Stimulated activated CD8-positive, alpha-beta memory T cell treated with anti-CD3 and anti-CD28 coated beads, Interleukin-4, amount 100 ng/mL, for 48 hours (primary cell): ENCODE measurements at places on chromosomes 2 and 18.
A peak's percentile ranks its signal among the peaks of the same experiment; 100 is the strongest.

- DNase-seq = no peak
Observed at GRCh38 chr2:232503809-232504323, 16.2 kb upstream of the ECEL1 start.

DNA sequence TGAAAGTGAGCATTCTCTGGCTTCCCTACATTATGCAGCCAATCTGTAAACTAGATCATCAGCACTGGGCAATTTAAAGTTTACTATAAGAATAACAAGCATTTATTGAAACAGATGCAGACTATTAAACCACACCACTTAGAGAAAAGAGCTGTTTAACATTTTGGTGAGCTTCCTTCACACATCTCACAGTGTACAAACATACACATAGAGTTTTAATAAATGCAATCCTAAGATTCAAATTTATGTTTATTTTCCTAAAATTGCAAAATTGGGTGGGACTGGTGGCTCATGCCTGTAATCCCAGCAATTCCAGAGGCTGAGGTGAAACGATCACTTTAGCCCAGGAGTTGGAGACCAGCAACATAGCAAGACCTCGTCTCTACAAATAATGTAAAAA is 199.3 kb downstream of the SH3BP4 start:
- DNase-seq = no peak

- peak; percentile 72 for DNase-seq
Observed at GRCh38 chr2:230942920-230943896, 18.2 kb upstream of the GPR55 start.

- DNase-seq = no peak
Observed at GRCh38 chr2:204239411-204240165, 303.0 kb downstream of the ICOS start.

- DNase-seq = no peak
Observed at GRCh38 chr18:75346671-75347070, 80.8 kb downstream of the SMIM21 start.

- no peak for DNase-seq
Observed at GRCh38 chr2:200337621-200338020, 31.1 kb downstream of the SPATS2L start.

DNA sequence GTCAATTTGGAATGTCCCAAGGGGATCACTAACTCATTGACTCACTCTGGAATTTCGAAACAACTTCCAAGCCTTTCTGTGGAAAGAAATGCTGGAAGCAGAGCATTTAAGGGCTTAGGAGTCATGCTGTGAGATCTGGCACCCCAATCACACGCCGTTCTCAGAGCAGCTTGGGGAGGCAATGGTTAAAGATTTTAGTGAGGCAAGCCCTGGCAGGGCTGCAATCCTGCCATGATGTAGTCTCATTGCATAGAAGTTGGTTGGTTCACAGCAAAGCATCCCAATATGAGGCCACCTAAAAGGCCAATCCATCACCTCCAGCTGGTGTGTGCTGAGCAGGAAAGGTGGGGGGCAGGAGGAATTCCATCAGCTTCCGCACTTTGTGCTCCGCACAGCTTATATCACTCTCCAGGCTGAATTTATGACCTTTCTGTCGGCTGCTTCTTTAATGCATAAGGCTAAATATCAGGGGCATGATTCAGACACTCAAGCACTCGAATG is 1043.9 kb upstream of the POU3F3 start:
- no peak for DNase-seq

DNA sequence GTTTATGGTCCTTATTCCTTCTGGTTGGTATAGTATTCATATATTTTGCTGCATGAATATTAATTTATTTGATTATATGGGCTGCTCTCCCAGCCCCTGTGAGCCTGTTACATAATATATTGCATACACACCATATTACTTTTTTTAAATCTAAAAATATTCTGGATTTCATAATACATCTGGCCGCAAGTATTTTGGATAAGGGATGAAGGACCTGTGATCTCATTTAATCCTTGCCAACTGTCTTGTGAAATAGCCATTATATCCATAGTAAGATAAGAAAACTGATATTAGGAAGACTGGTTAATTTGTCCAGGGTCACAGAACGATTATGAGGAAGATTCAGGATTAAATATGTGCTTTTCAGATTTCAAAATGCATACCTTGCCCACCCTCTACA is 433.6 kb downstream of the LPIN1 start:
- no peak for DNase-seq

GRCh38 chr2:232927793-232928550 is 57.9 kb downstream of the SNORC start:
- no peak for DNase-seq

DNA sequence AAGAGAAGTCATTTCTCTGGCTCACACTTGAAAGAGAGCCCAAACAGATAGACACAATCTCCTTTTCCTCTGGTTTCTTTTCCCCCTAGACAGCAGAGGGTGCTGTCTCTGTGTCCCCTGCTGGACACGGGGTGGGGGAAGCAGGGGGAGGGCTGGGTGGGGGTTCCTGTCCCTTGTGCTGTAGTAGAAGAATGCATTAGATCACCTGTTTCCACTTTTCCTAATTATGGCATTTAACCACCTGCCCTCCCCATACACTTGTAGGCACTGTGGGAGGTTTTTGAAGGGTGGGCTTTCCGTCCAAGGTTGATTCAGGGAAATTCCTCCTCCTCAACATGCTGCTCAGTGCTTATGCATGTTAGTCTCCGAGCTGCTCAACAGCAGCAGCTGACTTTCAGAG is 206.2 kb upstream of the EPAS1 start:
- DNase-seq = no peak

DNA sequence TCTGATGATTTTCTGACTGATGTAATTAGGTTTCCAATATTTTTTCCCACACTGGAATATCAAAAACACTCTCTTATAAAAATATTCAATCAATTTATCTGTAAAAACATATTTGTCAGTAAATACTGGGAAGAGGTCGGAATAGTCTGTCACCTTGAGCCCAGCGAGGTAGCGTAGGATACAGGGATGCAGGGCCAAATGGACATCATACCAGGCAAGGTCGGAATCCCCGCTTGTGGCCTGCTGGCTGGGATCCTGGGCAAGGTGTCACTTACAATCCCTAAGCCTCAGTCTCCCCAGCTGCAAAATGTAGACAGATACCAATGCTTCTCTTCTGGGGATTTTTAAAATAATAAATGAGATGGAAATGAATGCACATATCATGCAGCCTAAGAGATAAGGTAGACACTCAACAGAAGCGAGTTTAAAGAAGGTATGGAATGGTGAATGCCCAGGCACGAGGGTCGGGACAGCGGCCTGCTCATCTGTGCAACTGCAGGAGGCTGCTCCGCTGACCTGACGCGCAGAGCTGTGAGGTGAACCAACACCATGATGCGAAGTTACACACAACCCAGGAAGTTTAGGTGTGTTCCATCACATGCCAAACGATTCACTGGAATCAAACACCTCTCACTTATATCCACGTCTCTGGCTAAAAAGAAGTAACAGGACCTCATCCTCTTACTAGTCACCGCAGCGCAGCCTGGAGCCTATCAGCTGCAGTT is 98.2 kb downstream of the EIPR1 start:
- DNase-seq = no peak

GRCh38 chr2:190121305-190121704 is 58.8 kb upstream of the MSTN start:
- DNase-seq = no peak

- DNase-seq = no peak
Observed at GRCh38 chr2:227862741-227863588, 8.5 kb upstream of the DAW1 start.

DNA sequence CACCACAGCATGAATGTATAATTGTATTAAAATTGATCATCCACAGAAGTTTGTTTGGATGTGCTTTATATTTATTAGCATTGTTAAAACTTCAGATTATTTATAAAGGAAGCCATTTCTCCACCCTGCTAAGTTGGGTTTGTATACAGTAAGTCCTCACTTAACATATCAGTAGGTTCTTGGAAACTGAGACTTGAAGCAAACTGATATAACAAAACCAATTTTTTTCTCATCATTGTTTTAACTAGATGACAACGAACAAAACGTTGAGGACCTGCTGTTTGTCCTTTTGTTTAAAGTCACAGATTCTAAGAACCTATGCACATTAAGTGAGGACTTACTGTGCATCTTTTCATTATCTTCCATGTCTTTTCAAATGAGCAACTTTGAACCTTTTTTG is 17.1 kb downstream of the C2orf69 start:
- DNase-seq = no peak

DNA sequence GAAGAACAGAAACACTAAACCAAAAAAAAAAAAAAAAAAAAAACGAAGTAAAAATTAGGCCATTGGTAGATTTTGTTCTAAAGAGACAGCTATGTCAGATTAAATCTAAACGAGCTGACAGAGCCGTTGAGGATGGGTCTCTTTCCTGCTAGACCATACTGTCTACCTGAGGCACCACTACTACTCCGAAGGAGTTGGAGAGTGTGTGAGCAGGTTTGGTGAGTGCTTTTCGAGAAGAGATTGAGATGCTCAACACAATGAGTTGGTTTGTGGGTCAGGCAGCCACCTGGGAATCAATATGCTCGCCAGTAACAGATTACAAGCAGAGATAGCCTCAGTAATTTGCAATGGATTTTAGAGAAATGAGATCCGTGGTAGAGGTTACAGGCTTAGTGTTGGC is 281.5 kb upstream of the EPAS1 start:
- no peak for DNase-seq

DNA sequence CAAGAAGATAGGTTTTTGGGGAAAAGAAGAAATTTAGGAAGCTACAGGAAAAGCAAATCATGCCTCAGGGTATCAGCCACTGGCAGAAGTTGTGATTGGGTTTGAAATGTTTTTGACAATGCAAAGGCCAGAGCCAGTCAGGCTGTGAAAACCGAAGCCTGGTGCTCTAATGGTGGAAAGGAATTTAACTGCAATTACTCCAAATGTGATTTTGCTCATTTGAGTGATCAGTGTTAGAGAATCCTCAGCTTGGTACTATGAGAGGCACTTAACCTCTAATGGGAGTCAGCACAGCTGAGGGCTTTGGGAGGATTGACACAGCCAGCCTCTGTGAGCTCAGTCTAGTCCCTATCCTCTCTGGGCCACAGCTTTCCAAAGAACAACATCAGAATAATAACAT is 176.5 kb downstream of the LRRTM1 start:
- DNase-seq = no peak

- no peak for DNase-seq
Observed at GRCh38 chr2:236876642-236877041, 209.0 kb upstream of the COPS8 start.

- no peak for DNase-seq
Observed at GRCh38 chr2:164688896-164689419, 67.7 kb upstream of the GRB14 start.

DNA sequence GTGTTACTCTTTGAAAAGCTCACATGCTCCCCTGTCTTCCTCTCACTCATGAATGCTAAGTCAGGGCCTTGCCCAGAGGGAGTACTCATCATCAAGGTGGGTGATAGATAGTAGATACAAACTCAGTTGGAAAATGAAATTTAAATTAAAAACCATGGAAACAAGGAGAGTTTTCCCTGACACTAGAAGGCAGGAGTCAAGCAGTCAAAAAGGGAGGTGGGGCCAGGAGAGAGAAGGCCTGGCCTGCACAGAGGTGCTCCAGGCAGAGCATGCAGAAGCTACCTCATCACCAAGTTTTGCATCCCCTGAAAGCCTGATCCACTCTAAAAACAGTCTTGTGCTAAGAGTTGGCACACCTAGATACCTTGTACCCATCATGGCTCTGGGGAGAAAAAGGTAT is 143.7 kb downstream of the MYO5B start:
- DNase-seq = no peak

DNA sequence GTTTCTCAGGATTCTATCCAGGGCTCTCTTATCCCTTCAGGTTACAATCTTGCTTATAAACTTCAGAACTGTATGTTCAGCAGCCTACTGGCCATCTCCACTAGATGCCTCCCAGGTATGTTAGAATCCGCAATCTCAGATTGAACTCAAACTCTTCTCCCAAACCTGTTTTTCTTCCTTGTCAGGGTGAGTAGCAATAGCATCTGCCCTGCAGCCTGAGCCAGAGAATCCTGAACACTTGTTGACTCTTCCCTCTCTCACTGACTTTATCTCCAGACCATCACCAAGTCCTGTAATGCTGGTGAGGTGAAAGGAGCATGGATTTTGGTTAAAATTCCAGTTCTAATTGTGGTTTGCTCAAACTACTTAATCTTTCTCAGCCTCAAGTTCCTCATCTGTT is 82.6 kb upstream of the ALPP start:
- no peak for DNase-seq

GRCh38 chr2:207505728-207506127 is 24.0 kb upstream of the CREB1 start:
- DNase-seq = peak; percentile 50

DNA sequence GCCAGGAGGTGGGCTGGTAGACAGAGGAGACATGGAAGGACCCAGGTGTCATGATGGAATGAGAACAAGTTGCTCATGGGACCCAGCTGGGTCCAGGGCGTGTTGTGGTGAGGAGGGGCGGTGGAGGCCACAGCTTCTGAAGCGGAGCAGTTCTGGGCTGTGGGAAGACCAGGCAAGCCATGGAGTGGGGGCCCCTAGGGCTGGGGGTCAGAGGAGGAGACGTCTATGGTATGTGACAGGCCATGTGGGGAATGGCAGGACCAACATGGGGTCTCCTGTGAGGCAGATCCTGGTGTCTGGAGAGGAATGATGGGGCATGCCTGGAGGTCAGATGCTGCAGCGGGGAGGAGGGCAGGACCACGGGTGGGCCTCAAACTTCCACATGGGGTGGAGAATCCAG is 16.9 kb downstream of the MYO7B start:
- DNase-seq = no peak

- DNase-seq = no peak
Observed at GRCh38 chr2:195003881-195004471, 653.0 kb upstream of the SLC39A10 start.

DNA sequence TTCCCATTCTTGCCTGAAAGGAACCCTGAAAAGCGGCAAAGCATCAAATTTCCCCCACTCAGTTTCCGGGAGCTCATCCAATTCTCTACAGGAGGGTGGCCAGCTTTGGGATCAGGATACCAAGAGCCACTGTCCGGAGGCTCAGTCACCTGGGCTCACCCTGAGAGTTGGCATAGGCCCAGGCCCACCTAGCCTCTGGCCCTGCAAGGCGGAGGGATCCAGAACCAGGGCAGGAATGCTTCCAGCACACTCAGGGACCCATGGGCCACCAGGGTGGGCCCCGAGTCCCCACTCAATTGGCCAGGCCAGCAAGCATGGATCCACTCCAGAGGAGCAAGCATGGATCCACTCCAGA is 432.9 kb upstream of the MYT1L start:
- no peak for DNase-seq

GRCh38 chr2:70124983-70125480 is 37.8 kb downstream of the PCBP1 start:
- DNase-seq = peak; percentile 75

- no peak for DNase-seq
Observed at GRCh38 chr2:207515671-207516070, 14.1 kb upstream of the CREB1 start.

DNA sequence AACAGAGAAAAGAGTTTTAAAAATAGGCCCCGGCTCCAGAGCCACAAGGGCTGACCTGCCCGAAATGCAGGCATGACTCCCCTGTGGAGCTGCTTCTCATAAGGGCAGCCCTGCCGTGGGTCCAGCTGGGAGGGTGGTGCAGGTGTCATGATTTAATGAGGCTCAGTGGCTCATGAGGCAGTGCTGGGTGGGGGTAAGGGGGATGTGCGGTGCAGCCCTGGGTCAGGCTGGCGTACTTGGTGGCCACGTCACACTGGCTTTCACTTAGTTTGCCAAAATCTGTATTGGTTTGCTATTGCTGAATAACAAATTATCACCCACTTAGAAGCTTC is 33.6 kb downstream of the HJURP start:
- DNase-seq = no peak
